Cortex of kidney (tissue), 1 donor: ENCODE measurements at places on chromosomes 4 and X.

DNA sequence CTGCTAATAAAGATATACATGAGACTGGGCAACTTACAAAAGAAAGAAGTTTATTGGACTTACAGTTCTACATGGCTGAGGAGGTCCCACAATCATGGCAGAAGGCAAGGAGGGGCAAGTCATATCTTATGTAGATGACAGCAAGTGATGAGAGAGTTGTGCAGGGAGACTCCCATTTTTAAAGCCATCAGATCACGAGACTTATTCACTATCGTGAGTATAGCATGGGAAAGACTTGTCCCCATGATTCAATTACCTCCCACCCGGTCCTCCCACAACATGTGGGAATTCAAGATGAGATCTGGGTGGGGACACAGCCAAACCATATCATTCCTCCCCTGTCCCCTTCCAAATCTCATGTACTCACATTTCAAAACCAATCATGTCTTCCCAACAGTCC is 50.9 kb upstream of the GRID2 start:
- DNase-seq = no peak

DNA sequence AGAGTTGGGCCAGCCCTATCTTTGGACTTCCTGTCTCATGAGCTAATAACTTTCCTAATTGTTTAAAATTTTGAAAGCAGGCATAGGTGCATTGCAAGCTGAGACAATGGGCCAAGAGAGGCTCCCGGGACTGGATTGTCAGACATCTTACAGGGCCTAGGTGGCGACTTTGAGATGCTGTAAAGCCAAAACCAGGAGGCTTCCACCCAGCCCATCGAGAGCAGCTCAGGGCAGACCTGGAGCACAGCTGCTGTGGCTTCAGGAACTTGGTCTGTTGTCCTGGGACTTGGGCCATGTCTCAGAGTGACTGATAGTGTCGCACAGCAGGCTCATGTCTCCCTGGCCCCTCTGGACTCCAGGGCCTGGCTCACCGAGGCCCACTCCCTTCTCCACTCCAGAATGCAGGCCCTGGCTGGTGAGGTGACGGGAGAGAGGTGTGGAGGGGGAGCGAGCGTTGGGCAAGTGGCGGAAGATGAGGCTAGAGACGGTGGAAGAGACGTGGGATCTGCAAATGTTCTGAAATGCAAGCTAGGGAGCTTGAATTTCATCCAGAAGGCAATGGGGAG is 24.1 kb upstream of the MTM1 start:
- no peak for DNase-seq

- no peak for DNase-seq
These were observed 282.9 kb downstream of the USP46 start for GRCh38 chr4:52376132-52376704.

DNA sequence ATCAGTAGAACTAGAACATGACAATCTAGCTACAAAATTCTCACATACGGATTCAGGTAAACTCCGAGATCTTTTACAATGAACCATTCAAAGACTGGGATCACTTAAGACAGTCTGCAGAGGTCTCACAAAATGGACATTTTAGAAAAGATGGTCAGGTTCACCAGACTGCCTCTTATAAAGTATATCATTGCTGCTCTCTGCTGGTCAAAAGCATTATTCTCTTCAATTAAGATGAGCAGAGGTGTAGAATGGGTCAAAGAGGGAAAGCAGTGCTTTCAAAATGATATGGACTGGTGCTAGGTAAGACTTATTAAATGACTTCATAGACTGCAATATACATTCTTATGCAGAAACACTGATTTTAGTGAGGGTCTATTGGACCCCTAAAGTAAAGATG is 434.7 kb downstream of the PACRGL start:
- no peak for DNase-seq

DNA sequence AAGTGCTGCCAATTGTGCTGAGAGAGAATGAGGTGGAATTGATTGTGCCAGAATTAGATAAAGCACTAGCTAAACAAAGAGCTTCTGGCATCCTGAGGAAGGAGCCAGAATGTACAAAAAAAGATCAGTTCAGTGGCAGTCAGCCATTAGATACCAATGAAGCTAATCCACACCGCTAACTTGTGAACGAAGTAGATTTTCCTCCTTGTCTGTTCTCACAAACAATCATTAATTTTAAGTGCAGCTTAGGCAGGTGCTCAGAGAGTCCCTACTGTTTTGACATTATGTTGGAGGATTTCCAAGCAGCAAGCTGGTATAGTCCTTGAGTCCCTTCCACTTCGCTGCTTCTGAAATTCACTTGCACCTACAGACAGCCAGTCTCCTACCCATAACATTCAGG is 617.4 kb downstream of the CENPC start:
- DNase-seq = no peak

GRCh38 chr4:163731071-163731470 is 236.6 kb downstream of the TMA16 start:
- DNase-seq = no peak

GRCh38 chr4:181581983-181582382 is 661.2 kb upstream of the TENM3 start:
- DNase-seq = no peak

DNA sequence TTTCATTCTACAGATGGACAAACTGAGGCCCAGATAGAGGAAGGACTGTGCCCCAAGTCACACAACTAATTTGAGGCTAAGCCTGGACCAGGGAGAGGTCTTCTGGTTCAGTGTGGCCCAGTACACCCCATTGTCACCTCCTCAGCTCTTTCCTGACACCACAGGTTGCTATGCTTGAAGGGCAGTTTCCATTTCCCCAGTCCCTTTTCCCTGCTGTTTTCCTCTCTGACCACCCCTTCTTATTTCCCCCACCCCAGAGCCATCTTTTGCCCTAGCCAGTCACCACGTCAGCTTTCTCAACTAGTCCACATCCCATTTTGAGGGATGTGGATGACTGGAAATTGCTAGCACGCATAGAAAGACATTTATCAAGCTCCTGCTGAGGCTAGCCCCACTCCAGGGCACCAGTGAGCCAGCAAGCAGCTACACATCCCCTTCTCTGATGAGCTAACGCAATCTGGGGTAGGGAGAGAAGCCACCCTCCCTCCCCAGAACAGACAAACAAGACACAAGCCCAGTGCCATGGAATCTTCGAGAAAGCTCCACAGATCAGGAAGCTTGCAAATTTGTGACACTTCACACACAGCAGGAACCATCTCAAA is 1.3 kb downstream of the GABRE start:
- no peak for DNase-seq

GRCh38 chr4:147223576-147223975 is 257.3 kb upstream of the EDNRA start:
- no peak for DNase-seq

DNA sequence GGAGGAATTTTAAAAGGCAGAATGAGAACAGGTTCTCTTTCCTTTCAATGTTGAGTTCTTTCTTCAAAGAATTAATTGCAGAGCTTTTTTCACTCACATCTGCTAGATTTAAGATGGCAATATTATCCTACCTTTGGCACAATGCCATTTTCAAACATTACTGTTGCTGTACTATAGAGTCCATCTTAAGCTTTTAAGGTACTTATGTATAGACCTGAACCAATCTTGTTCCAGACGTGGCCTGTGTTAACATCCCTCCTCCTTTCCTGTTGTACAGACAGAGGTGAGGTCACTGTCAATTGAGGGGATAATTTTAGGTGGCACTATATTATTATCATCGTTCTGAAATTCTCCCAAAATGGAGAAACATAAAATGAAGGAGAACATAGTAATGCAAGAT is 53.0 kb upstream of the MYOZ2 start:
- no peak for DNase-seq

- DNase-seq = no peak
These were observed 273.2 kb upstream of the EMCN start for GRCh38 chr4:100790836-100791615.

GRCh38 chrX:69309074-69309792 is 144.0 kb upstream of the PJA1 start:
- no peak for DNase-seq

DNA sequence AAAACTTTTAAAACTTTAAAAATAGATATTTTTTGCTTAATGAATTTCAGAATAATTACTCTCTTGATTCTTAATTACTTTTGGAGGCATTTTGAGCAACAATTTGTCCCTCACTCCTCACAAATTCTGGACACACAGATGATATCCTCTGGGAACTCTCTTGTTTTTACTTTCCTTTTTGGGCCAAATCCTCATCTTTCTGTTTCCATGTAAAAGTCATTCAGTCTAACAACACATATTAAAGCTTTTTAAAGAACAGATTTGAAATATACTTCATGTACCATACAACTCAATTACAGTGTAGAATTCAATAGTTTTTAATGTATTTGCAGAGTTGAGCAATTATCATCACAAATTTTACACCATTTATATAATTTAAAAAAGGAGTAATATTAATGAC is 983.1 kb downstream of the STIM2 start:
- no peak for DNase-seq

- DNase-seq = no peak
These were observed 3.3 kb upstream of the SH3RF1 start for GRCh38 chr4:169274033-169274432.

- DNase-seq = no peak
These were observed 31.2 kb downstream of the LETM1 start for GRCh38 chr4:1824746-1825145.

GRCh38 chrX:1480082-1480785 is 27.5 kb upstream of the ASMTL start:
- no peak for DNase-seq

GRCh38 chr4:56505269-56506130 is at the start of gene ARL9:
Gene ARL9, plus strand, starts transcription at chr4:56505791. Its CDS starts 72 bp downstream, at chr4:56505863.
- no peak for DNase-seq

GRCh38 chr4:72449705-72450104 is 119.3 kb downstream of the ADAMTS3 start:
- no peak for DNase-seq

DNA sequence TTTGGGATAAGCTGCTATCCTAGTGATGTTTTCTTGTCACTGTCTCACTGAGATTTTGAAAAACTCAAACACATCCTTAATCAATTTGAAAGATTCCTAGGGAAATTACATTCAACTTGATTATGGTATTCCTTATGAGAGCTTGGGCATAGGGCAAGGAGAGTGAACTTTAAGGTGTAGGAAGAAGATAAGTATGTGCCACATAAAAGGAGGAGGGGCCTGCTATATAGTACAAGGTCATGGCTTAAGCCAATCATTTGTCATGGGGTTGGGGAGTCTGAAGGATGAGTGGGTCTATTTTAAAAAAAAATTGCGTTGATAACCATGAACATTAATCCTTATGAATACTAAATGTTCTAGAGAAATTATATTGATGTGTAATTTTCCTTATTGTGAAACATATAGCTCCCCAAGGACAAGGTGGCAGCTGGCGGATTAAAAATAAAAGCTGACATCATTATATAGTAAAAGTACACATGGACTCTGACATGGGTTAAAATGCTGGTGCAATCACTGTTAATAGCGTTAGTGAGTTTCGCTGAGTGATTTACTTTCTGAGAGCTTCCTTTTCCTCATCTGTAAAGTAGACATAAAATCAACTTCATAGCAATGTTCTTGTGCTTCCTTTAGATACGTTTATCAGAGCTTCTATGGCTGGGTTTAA is 17.4 kb downstream of the GALNT7 start:
- DNase-seq = no peak

- no peak for DNase-seq
These were observed 8.0 kb upstream of the ODAPH start for GRCh38 chr4:75547647-75548387.

DNA sequence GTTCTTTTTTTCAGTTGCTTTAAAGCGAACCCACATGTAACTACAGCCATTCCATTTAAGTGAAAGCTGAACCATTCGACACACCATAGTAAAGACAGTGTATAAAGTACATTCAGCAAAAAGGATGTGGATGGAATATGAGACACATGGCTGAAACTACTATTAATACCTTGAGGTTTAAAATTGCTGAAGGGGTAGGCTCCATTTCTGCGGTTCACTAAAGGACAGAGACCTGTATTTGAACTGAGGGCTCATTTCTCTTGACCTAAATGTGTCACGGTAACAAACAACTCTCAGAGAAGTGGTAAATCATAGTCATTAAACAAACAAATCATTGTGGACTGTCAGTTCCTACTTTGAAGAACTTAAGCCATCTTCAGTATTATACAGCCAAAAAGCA is 1085.6 kb upstream of the TENM3 start:
- DNase-seq = no peak

DNA sequence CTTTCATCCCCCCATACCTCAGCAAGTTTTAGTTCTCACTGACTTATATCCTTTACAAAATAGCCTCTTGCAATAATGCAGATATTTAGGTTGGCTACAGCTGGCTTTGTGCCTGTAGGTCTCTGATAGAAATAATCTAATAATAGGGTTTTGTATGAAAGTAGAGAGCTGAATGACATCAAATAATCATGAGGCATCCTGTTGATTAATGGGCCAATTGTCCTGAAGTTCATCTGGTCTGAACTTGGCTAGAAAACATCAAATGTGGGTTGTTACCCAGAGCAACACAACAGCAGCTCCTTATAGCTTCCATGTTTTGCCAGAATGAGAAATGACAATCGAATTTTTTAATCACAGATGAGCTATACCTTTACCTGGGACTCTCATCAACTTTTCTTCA is 19.2 kb upstream of the LHFPL1 start:
- no peak for DNase-seq

DNA sequence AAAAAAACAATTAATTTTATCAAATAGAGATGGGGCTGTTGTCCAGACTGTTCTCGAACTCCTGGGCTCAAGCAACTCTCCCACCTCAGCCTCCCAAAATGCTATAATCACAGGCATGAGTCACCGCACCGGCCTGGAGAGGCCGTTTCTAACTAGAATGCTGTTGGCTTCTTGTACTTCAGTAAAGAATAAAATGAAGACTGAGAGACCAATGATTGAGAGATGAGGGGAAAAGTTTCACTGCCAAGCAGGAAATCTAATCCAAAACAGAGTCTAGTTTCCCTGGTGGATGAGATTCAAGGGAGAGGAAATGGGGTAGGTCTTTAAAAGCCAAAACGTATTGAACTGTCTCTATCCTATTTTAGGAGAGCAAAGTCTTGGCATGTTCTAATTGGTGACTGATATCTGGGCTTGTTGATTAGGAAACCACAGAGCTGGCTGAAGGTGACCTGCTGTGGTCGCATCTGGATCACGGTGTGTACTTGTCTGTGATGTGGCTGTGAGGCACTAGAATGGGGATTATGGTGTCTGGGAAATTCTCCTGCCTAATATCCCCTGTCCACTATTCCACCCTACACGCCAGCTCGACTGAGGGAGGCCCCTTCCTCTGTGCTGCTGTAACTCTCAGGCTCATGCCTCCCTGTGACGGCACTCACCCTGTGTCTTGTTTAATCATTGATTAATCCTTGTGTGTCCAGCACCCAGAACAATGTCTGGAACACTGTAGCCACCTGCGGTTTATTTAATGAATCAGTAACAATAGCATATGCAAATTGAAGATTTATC is 15.0 kb upstream of the TRIM2 start:
- DNase-seq = no peak

DNA sequence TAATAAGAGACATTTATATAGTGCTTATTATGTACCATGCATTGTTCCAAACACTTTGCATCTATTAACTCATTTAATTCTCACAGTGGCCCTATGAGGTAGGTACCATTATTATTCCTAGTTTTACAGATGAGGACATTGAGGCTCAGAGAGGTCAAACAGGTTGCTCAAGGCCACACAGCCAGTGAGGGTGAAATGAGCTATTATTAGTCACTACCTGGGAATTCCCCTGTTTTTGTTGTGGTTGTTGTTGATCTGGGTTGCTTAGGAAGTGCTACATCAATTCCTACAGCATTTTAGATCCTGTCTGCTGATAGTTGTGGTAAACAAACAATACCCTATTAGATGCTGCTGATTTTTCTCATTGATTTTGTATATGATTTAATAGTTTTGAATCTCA is 41.2 kb downstream of the APLN start:
- DNase-seq = no peak
